ENCODE measurements at places on chromosomes 1 and 21.

DNA sequence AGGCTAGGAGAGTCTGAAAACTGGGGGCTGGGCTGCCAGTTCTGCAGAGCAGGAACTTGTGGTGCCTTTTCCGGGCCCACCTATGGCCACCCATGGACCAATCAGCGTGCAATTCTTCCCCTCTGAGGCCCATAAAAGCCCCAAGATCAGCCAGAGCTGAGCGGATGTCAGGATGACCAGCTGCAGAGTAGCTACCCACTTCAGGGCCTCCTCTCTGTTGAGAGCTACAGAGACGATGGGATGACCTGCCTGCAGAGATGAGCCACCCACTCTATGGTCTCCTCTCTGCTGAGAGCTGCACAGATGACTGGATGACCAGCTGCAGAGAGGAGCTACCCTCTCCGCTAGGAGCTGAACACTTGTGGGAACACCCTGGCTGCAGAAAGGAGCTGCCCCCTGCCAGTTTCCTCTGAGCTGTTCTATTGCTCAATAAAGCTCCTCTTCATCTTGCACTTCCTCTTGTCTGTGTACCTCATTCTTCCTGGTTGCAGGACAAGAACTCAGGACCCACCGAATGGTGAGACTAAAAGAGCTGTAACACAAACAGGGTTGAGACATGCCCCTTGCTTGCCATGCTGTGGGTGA lies 12.8 kb upstream of the AADACL4 start:
- peak; percentile 65 for DNase-seq

DNA sequence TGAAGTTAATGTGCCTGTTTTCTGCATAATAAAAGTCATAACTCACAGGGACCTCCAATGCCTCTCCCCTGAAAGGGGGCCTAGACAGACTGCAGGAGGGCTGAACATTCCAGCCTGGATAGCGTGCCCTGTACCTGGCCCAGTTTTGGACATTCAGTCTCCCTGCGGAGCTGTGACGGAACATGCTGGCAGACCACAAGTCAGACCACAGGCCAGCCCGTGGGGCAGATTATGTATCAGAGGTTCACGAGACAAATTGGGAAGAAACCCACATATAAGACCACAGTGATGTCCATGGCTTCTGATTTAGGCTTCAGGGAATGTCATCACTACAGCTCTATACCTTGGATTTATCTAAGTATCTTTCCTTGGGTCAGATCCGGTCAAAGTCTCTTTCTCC lies 151.5 kb upstream of the POU3F1 start:
- no peak for DNase-seq

GRCh38 chr1:99965646-99966375 lies 4.0 kb upstream of the SLC35A3 start:
- DNase-seq = no peak

DNA sequence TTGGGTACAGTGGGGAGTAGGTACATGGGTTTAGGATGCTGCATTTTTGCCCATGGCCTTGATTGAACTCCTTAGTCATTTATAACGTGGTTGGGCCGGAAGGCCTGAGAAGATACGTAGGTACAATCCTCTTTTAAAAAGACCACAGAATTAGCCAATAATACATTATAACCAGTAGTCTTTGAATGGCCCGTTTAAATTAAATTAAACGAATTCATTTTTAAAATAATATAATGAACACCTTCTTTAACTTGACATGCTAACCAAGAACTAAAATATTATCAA lies 20.1 kb upstream of the ADAR start:
- DNase-seq = no peak

GRCh38 chr1:53296117-53296749 lies 31.6 kb downstream of the LRP8 start:
- DNase-seq = no peak

DNA sequence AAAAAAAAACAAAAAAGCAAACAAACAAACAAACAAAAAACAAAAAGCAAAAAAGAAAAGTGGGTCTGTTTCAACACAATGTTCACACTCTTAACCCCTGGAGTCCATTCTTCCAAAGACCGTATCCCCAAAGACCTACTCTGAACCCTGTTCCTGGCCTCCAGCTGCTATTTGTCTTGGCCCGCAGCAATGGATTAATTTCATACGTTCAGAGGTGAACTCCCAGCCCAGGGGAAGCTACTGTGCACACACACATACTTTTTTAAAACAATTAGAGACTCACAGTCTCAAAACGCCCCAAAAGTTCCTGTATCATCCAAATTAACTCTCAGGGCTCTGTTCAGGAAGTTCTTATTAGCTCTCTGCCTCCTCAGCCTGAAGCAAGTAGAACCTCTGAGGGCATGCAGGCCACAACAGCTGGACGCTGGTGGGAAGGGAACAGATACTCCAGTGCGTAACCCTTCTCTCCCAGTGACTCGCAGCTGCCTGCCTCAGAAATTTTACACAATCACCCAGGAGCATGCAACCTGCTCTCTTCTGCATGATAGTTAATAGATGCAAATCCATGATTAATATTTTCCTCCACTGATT lies 395.4 kb downstream of the RRAGC start:
- no peak for DNase-seq

- no peak for DNase-seq
Measured at GRCh38 chr1:38129473-38129872, 82.9 kb upstream of the POU3F1 start.

- no peak for DNase-seq
Measured at GRCh38 chr1:87044424-87044823, 130.0 kb downstream of the HS2ST1 start.
